T-helper 17 cell (primary cell): ENCODE measurements at places on chromosomes 12 and 14. TPM values are rescaled to one million over a fixed set of nuclear protein-coding genes. Genes with fewer than 3 reads are reported as not detected.

LMO3 gene
- total RNA-seq, result not detected

DNA sequence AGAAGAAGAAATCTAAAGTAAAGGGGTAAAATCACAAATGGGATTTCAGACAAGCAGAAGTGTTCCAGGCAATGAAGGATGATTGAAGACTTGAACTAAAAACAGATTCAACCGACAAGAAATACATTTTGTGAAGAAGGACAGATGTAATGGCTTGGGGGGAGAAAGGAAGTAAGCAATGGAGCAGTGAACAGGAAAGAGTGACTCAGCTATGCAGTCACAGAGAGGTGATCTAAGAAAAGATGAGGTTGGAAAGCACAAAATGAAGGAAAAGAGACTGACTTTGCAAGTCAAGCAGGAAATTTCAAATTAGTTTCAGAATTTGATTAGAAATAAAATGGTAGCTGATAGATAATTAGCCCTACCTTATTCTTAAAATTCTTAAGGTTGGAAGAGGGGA, 66.5 kb downstream of the PUS7L start:
- no peak overlapping the region for H3K4me3 ChIP-seq
- peaks cover 19% of the 10 kb centered on the region for H3K27me3 ChIP-seq
- H3K4me1 ChIP-seq, result peaks cover 3% of the 10 kb centered on the region

BDKRB2 gene
- not detected for total RNA-seq

GRCh38 chr12:51921017-51921725, 13.9 kb downstream of the ACVRL1 start:
- peaks cover 10% of the 10 kb centered on the region for H3K4me1 ChIP-seq
- H3K4me3 ChIP-seq, result no peak overlapping the region

- DNase-seq, result no peak
- H3K27me3 ChIP-seq, result peaks cover 10% of the 10 kb centered on the region
- H3K4me1 ChIP-seq, result no peaks in the 10 kb centered on the region
- no peak overlapping the region for H3K4me3 ChIP-seq
Observed at GRCh38 chr12:84888861-84889260, 23.7 kb downstream of the SLC6A15 start.

DNA sequence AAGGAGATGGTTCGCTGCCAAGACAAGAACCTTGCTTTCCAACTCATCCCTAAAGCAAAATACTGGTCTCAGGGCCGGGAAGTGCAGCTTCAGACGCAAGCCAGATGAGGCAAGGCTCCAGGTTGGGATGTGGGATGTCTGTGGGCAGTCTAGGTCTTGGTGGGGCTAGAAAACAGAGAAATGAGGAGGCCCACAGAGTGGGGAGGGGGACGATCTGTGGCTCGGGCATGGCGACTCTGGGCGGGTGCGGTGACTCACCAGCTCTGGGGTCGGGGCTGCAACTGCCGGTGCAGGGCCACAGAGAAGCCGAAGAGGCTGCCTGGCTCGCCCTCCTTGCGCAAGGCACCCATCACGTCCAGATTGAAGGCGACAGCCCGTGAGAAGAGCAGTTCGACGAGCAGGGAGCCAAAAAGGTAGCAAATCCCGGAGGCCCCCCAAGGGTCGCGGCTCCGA, 459 bp downstream of the ITGA7 start:
- DNase-seq, result no peak
- peaks cover 9% of the 10 kb centered on the region for H3K36me3 ChIP-seq
- H3K4me1 ChIP-seq, result peaks cover 25% of the 10 kb centered on the region
- H3K27ac ChIP-seq, result peak overlapping the region; percentile 27

IFNG-AS1 gene
- total RNA-seq, result 0.42 TPM

CLEC9A gene
- total RNA-seq, result 0.18 TPM

TAS2R42 gene
- total RNA-seq, result not detected

DNA sequence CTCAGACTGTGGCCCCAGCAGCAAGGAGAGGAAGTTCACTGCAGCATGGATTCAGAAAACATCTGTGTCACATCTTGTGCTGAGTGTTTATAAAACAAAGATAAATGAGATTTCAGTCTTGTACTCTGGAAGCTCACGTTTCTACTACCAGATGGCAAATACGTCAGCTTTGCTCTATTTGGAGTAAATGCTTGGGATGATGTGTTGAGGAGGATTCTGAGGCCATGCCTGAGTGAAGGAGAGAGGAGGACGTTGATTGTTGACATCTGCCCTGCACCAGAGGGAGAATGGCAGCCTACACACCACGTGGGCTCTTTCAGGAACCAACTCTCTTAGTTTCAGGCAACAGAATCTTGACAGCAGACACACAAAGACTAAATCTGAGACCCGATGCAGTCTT, 188.9 kb downstream of the TMEM132C start:
- H3K4me1 ChIP-seq, result no peaks in the 10 kb centered on the region
- H3K4me3 ChIP-seq, result no peak overlapping the region
- no peaks in the 10 kb centered on the region for H3K36me3 ChIP-seq
- no peak for DNase-seq

GRCh38 chr14:75946785-75947184, 35.0 kb downstream of the TGFB3 start:
- peaks cover 7% of the 10 kb centered on the region for H3K36me3 ChIP-seq
- H3K27me3 ChIP-seq, result no peaks in the 10 kb centered on the region
- no peak for DNase-seq
- H3K4me1 ChIP-seq, result peaks cover 2% of the 10 kb centered on the region
- peak overlapping the region; percentile 19 for H3K27ac ChIP-seq

CABP1 gene
- total RNA-seq, result not detected

DNA sequence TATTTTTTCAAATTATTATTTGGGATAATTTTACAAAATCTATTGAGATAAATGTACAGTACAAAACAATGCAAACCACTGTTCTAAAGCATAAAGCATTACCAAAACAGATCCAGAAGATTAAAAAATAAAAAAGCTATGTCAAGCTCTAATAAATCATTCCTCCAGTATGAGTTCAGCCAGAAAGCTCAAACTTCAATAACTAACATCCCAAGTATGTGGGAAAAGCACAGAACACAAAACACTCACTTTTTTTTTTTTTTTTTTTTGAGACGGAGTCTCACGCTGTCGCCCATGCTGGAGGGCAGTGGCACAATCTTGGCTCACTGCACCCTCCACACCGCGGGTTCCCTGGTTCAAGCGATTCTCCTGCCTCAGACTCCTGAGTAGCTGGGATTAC, 11.3 kb downstream of the SAV1 start:
- H3K27ac ChIP-seq, result no peak overlapping the region
- H3K27me3 ChIP-seq, result no peaks in the 10 kb centered on the region
- DNase-seq, result no peak
- peaks cover 5% of the 10 kb centered on the region for H3K36me3 ChIP-seq
- peaks cover 19% of the 10 kb centered on the region for H3K4me1 ChIP-seq

DNA sequence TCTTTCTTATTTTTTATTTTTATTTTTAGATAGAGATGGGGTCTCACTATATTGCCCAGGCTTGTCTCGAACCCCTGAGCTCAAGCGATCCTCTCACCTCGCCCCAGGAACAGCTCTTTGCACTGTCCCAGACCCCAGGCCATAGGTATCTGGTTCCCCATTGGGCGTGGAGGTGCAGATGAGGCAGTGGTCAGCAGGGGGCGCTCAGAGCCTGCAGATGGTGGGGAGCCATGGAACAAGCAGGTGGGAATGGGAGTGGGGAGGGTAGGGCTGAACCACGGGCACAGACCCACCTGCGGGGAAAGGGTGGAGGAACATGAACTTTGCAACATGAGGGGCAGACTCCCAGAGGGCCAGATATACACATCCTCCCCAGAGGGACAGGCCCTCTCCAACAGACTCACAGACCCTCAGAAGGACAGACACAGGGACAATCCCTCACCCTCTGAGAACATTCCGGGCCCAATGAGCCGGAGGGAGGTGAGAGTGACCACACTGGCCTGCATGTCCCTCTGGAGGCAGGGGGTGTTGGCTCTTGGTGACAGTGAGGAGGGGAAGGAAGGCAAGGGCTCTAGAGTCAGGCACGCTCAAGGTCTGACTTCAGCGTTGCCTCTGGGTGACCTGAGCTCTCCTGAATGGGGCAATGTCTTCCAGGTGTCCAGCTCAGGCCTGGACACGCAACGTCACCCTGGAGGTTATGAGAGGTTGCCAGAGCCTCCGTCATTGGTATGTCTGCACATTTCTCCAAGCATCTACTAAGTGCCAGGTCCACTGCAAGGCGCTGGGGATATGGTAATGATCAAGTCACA, 34.9 kb downstream of the KRT80 start:
- DNase-seq, result peak; percentile 72
- peak overlapping the region; percentile 45 for H3K4me3 ChIP-seq
- H3K4me1 ChIP-seq, result peaks cover 39% of the 10 kb centered on the region
- peak overlapping the region; percentile 95 for H3K27ac ChIP-seq
- H3K36me3 ChIP-seq, result no peaks in the 10 kb centered on the region
- H3K27me3 ChIP-seq, result no peaks in the 10 kb centered on the region

GRCh38 chr12:12159988-12160387, 89.2 kb downstream of the BCL2L14 start:
- DNase-seq, result no peak
- no peak overlapping the region for H3K27ac ChIP-seq
- H3K4me3 ChIP-seq, result no peak overlapping the region
- H3K4me1 ChIP-seq, result peaks cover 1% of the 10 kb centered on the region
- peaks cover 1% of the 10 kb centered on the region for H3K27me3 ChIP-seq
- H3K36me3 ChIP-seq, result peaks cover 7% of the 10 kb centered on the region

DNA sequence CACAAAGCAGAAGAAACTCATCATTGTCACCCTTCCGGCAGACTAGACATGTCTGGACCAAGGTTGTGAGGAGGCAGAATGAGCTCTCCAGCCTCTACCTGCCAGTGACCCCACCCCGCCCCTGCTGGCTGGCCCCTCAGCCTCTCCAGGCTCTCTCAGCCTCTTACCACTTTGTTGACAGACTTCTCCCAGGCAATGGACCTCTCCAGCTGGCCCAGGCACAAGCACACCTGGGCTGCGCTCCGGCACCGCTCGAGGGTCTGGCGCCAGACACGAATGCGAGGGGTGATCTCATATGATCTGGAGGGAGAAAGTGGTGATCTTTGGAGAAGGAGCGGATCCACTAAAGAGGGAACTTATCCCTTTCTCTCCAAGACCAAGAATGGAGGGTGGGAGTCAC, 30.3 kb downstream of the BAZ2A start:
- peaks cover 7% of the 10 kb centered on the region for H3K4me1 ChIP-seq
- no peak overlapping the region for H3K27ac ChIP-seq
- H3K27me3 ChIP-seq, result no peaks in the 10 kb centered on the region
- H3K36me3 ChIP-seq, result peaks cover 11% of the 10 kb centered on the region

GRCh38 chr12:16350682-16351081, 3.2 kb downstream of the MGST1 start:
- H3K4me1 ChIP-seq, result no peaks in the 10 kb centered on the region
- no peak for DNase-seq
- no peaks in the 10 kb centered on the region for H3K36me3 ChIP-seq
- no peak overlapping the region for H3K27ac ChIP-seq
- H3K4me3 ChIP-seq, result no peak overlapping the region

LHX5 gene
- not detected for total RNA-seq

DNA sequence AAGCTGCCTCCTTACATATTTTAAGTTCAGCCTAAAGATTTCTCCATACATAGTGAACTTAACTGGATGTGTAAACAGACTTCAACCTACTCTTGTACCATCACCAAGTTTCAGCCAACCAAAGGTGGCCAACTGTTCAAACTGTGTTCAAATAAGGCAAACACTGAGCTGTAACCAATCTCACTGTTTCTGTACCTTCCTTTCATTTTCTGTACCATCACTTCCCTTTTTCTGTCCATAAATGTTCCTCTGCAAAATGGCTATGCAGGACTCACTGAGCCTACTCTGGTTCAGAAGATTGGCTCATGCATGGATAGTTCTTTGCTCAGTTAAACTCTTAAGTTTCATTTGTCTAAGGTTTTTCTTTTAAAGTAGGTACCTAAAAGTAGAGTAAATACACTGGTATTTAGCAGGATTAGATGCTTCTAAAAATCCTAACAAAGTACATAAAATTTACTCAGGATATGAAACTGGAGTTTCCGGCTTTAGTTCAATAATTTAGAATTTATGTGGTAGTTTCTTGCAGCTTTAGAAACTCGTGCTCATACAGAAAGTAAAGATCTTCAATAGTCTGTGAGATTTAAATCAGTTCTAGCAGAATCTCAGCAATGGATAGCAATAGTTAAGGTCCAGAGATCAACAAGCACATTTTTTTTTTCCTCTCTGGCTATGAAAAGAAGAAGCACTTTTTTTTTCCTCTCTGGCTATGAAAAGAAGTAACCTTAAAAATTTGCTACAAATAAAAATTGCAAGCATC, 282.0 kb upstream of the PPFIA2 start:
- H3K4me1 ChIP-seq, result no peaks in the 10 kb centered on the region
- H3K4me3 ChIP-seq, result no peak overlapping the region
- no peaks in the 10 kb centered on the region for H3K36me3 ChIP-seq
- no peak for DNase-seq

GRCh38 chr14:90294872-90295271, 36.9 kb downstream of the NRDE2 start:
- no peak for DNase-seq
- H3K4me3 ChIP-seq, result no peak overlapping the region
- H3K27me3 ChIP-seq, result no peaks in the 10 kb centered on the region
- peaks cover 7% of the 10 kb centered on the region for H3K36me3 ChIP-seq
- H3K4me1 ChIP-seq, result peaks cover 3% of the 10 kb centered on the region

PDZRN4 gene
- total RNA-seq, result not detected

DNA sequence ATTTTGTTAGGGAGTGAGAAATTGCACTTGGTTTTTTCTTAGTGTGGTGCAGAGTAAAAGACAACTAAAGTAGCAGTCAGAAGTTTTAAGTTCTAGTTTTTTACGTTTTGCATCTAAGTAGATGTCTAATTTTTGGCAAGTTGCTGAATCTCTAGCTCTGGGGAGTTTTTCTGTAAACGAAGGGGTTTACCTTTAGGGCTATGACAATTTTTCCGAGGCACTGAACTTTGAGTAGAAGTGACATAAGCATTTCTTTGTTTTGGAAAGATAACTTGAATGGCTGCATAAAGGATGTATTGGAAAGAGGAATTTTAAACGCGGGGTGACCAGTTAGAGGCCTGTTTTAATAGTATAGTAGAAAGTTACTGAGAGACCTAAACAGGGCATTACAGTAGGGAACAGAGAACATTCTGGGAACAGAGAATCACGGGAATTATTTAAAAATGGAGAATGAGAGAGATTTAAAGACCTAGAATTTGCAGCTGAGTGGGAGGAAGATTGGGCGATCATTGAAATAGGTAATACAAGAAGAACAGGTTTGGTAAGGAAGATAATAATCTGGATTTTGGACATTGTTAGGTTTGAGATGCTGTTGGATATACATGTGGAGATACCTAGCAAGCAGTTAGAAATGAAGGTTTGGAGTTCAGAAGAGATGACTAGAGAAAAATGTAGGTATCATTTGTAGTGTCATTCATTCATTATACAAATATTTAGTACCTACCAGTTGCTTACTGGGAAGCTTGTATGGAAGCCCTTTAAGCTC, 1.2 kb downstream of the ZNF410 start:
- H3K27ac ChIP-seq, result peak overlapping the region; percentile 99
- no peaks in the 10 kb centered on the region for H3K36me3 ChIP-seq
- no peak for DNase-seq

PPP4R3A gene
- total RNA-seq, result 224 TPM

- H3K27me3 ChIP-seq, result peaks cover 47% of the 10 kb centered on the region
- H3K27ac ChIP-seq, result no peak overlapping the region
- no peak overlapping the region for H3K4me3 ChIP-seq
Observed at GRCh38 chr12:127388985-127389384, 878.0 kb upstream of the TMEM132C start.

GRCh38 chr14:100307766-100308426, 1.7 kb upstream of the SLC25A29 start:
- H3K27me3 ChIP-seq, result no peaks in the 10 kb centered on the region
- peak overlapping the region; percentile 81 for H3K4me3 ChIP-seq
- peaks cover 17% of the 10 kb centered on the region for H3K4me1 ChIP-seq
- H3K27ac ChIP-seq, result no peak overlapping the region

- no peaks in the 10 kb centered on the region for H3K36me3 ChIP-seq
- no peak overlapping the region for H3K4me3 ChIP-seq
- H3K4me1 ChIP-seq, result no peaks in the 10 kb centered on the region
- H3K27me3 ChIP-seq, result peaks cover 4% of the 10 kb centered on the region
- no peak overlapping the region for H3K27ac ChIP-seq
Observed at GRCh38 chr12:71725011-71725410, 29.7 kb upstream of the RAB21 start.

CFAP73 gene
- total RNA-seq, result not detected
